Activated CD8-positive, alpha-beta T cell treated with anti-CD3 and anti-CD28 coated beads, Interleukin-2, amount 10 ng/mL, durations not matched to agents 7 days and 5 days (primary cell): ENCODE measurements at places on chromosomes 5 and 9. TPM values are rescaled to one million over a fixed set of nuclear protein-coding genes. Genes with fewer than 3 reads are reported as not detected.

IGIP gene
- 2.7 TPM for total RNA-seq

PCDHA11 gene
- total RNA-seq: not detected

NXNL2 gene
- not detected for total RNA-seq

NRARP gene
- total RNA-seq: 1.5 TPM

RETREG1 gene
- total RNA-seq: 47.1 TPM

CDH9 gene
- total RNA-seq: not detected

ARL14EPL gene
- total RNA-seq: not detected

UBE2QL1 gene
- not detected for total RNA-seq

NUP214 gene
- 63.5 TPM for total RNA-seq

CER1 gene
- not detected for total RNA-seq

DNA sequence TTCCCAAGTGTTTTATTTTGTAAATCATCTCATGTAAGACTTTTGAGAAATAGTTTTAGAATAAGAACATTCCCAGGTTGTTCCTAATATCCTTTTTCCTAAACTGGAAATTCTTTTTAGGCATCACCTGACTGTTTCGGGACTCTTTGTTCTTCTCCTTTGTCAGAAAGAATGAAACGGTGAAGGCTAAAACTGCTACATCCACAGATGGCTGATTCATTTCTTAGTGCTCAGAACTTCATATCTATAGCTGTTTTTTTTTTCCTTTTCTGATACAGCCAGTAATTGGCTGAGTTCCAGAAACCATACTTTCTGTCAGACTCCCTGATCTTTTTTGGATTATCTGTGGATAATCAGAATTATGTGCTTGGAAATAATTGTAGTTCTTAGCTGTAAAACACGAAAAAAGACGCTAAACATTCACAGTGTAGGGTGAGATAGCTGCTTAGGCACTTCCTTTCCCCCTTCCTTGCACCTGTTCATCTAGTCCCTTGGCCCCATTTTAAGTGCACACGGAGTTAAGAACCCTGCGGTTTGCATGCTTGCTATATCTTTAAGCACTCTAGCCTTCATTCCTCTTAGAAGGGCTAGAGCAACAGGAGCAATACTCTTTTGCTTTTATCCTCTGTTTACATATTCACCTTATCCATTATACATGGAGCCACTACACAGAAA lies 283.9 kb downstream of the PJA2 start:
- no peaks in the 10 kb centered on the region for H3K36me3 ChIP-seq
- no peaks in the 10 kb centered on the region for H3K27me3 ChIP-seq
- DNase-seq: no peak
- no peak overlapping the region for H3K27ac ChIP-seq

DNA sequence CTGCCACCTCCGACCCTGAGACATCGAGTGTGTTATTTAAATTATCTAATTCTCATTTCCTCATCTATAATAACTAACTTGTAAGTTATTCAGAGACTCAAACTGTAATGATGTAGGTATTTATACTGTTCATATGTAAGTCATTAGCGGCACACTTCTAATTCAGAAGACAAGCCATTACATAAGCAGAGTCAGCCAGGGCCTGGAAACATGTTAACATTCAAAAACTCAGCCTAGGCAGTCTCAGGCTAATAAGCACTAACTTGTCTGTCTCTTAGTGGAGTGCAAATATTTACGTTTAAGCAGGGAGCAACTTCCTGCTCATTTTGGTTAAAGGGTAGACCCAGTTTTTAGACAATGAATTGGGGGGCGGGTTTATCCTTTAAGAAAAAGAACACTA lies 598.4 kb downstream of the ACTL7B start:
- no peak for DNase-seq
- no peak overlapping the region for H3K4me3 ChIP-seq
- H3K27ac ChIP-seq: no peak overlapping the region
- no peaks in the 10 kb centered on the region for H3K4me1 ChIP-seq
- H3K27me3 ChIP-seq: no peaks in the 10 kb centered on the region
- H3K36me3 ChIP-seq: no peaks in the 10 kb centered on the region

GRCh38 chr9:37455884-37456647 lies 9.2 kb downstream of the ZBTB5 start:
- H3K36me3 ChIP-seq: peaks cover 15% of the 10 kb centered on the region
- no peaks in the 10 kb centered on the region for H3K27me3 ChIP-seq
- no peak overlapping the region for H3K27ac ChIP-seq
- H3K4me3 ChIP-seq: no peak overlapping the region

DNA sequence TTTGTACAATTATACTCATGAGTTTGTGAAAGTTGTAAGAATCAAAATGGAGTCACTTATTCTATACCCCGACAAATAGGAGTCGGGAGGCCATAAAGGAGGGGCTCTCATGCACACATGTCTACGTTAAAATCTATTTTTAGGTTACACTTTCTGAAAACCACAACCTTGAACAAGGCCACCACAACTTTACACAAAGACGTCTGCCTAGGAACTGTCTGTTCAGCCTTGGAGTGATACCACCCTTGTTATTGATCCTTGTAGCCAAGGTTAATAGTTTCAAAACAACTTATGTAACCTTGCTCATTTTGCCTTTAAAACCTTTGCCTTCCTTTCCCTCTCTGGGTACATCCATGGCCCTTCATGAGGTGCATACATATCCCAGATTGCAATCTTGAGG lies 4.1 kb upstream of the NDFIP1 start:
- H3K36me3 ChIP-seq: peaks cover 12% of the 10 kb centered on the region
- H3K4me1 ChIP-seq: peaks cover 51% of the 10 kb centered on the region
- no peaks in the 10 kb centered on the region for H3K27me3 ChIP-seq

GRCh38 chr5:124806373-124807077 lies 60.1 kb upstream of the ZNF608 start:
- no peaks in the 10 kb centered on the region for H3K27me3 ChIP-seq
- no peak for DNase-seq
- H3K4me3 ChIP-seq: no peak overlapping the region
- H3K4me1 ChIP-seq: no peaks in the 10 kb centered on the region
- no peaks in the 10 kb centered on the region for H3K36me3 ChIP-seq
- H3K27ac ChIP-seq: no peak overlapping the region

- DNase-seq: no peak
- H3K36me3 ChIP-seq: no peaks in the 10 kb centered on the region
Measured at GRCh38 chr5:61306531-61307131, 25.4 kb upstream of the ZSWIM6 start.

DNA sequence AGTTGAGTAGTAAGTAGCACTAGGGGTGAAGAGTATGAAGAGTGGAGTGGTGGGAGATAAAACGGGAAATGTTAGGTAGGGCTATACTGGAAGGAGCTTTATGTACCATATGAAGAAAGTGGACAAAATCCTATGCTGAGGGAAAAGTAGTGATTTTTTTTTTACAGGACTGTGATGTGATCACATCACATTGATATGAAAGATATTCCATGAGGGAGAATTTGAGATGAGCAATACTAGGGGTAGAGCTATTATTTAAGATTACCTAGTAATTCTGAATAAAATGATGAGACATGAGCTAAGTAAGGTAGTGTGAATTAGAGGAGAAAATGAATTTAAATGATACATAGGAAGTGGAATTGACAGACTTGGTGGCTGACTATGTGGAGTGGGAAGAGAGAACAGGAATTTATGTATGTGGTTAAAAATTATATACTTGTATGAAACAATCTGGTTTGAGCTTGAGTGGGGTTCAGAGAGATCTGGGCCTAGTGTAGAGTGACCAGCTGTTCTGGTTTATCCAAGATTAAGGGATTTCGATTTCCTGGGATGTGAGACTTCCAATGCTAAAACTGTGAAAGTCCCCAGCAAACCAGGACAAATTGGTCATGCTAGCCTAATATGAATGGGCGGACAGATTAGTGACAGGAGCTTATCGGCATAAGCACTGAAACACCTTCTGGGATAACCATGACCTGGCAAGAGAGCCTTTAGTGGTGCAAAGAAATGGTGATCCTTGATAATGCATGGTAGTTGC lies 29.3 kb upstream of the STOM start:
- no peak for DNase-seq
- peaks cover 19% of the 10 kb centered on the region for H3K27me3 ChIP-seq
- H3K4me3 ChIP-seq: no peak overlapping the region
- no peak overlapping the region for H3K27ac ChIP-seq
- peaks cover 7% of the 10 kb centered on the region for H3K36me3 ChIP-seq

DNA sequence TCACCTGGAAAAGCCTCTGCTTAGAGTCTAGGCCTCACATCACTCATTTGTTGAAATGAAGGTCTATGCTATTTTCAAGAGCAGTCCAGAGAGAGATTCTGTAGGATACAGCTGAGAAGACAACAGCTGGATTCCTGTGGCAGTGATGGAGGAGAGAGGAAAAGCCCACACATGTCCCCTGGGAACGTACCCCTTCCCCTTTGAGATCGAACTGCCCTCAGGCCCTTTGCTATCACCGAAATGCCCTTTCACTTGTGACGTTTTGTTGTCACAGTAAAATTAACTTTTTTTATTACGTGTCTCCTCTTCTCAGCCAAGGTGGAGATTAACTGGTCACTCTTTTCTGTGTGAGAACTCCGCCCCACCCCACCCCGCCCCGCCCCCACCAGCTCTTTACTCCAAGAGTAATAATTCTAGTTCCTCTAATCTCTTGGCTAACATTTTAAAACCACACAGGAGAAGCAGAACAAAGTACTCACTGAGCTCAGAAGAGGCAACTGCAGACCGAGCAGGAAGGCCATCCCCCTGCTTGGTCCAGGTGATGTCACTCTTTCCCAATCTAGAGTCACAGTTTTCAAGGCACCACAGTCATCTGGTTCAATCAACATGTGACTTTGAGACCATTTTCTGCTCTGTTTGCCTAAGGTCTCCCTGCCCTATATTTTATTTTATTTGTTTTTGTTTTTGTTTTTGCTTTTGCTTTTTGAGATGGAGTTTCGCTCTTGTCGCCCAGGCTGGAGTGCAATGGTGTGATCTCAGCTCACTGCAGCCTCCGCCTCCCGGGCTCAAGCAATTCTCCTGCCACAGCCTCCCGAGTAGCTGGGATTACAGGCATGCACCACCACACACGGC lies 105.6 kb downstream of the SUSD1 start:
- no peak overlapping the region for H3K4me3 ChIP-seq
- peaks cover 27% of the 10 kb centered on the region for H3K4me1 ChIP-seq
- H3K36me3 ChIP-seq: peaks cover 27% of the 10 kb centered on the region
- peak overlapping the region; percentile 11 for H3K27ac ChIP-seq
- no peak for DNase-seq

- no peak for DNase-seq
- H3K27ac ChIP-seq: no peak overlapping the region
- peaks cover 78% of the 10 kb centered on the region for H3K27me3 ChIP-seq
- peaks cover 21% of the 10 kb centered on the region for H3K4me1 ChIP-seq
Measured at GRCh38 chr5:38453921-38454320, 102.5 kb downstream of the LIFR start.

- no peak for DNase-seq
- H3K4me3 ChIP-seq: no peak overlapping the region
- H3K27me3 ChIP-seq: no peaks in the 10 kb centered on the region
- no peaks in the 10 kb centered on the region for H3K36me3 ChIP-seq
- H3K27ac ChIP-seq: no peak overlapping the region
Measured at GRCh38 chr5:9047932-9048331, 497.9 kb downstream of the SEMA5A start.

DNA sequence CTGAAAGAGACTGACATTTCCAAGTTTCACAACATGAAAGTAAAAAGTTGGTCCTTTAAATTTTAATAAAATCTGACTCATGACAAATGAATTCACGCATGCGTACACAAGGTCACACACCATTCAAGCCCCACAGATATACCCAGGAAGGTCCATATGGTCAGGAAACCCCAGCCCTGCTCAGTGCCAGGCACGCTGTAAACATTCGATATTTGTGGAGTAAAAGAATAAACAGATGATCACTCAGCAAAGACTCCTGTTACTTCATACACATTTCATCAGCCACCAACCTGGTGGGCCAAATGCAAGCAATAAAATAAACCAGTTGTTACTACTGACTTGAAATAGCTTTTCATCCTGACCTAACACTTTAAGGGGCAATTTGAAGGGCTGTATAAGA lies 158.0 kb upstream of the RETREG1 start:
- no peak overlapping the region for H3K27ac ChIP-seq
- H3K4me1 ChIP-seq: no peaks in the 10 kb centered on the region
- no peak overlapping the region for H3K4me3 ChIP-seq

DNA sequence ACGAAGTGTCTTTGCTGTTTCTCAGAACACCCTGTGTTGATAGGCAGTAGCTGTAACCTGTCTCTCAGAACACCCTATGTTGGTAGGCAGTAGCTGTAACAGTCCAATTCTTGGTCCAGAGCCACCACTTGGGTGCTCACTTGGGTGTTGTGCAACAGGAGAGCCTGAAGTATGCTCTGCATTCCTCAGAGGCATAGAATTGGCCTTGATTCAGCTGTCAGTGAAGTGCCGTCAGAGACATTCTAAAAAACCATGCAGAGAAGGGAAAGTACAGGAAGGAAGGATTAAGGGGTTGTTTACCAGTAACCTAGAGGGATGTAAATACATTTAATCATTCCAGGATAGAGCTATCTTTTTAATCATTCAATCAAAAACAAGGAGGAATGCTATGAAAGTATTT lies 231.2 kb downstream of the ARRDC3 start:
- DNase-seq: no peak
- H3K27me3 ChIP-seq: peaks cover 2% of the 10 kb centered on the region
- peaks cover 8% of the 10 kb centered on the region for H3K36me3 ChIP-seq
- no peak overlapping the region for H3K4me3 ChIP-seq
- no peak overlapping the region for H3K27ac ChIP-seq

- H3K4me1 ChIP-seq: peaks cover 22% of the 10 kb centered on the region
- peak overlapping the region; percentile 42 for H3K27ac ChIP-seq
Measured at GRCh38 chr9:109411069-109411761, 86.9 kb downstream of the PTPN3 start.

DNA sequence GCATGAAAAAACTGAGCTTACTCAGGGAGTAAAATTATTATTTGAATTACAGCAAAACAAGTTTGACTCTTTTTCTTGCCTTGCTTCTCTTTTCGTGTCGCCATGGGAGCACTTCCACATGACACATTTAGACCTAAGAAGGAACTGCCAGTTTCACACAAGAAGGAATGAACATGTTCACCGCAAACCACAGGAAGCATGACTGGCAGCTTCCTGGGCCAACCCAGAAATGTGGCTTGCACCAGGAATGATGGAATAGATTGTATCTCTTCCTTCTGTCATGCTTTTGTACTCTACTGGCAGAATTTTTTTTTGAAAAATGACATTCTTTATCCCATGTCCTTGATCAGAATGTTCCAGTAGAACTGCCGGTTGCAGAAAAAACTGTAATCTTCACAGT lies 32.9 kb upstream of the MAN2A1 start:
- no peak overlapping the region for H3K27ac ChIP-seq
- peaks cover 15% of the 10 kb centered on the region for H3K4me1 ChIP-seq
- no peak overlapping the region for H3K4me3 ChIP-seq
- no peaks in the 10 kb centered on the region for H3K36me3 ChIP-seq
- peak; percentile 58 for DNase-seq
- H3K27me3 ChIP-seq: peaks cover 10% of the 10 kb centered on the region

GRCh38 chr5:14263113-14263512 lies 120.0 kb downstream of the TRIO start:
- no peak overlapping the region for H3K4me3 ChIP-seq
- H3K27ac ChIP-seq: no peak overlapping the region
- DNase-seq: no peak
- H3K36me3 ChIP-seq: no peaks in the 10 kb centered on the region
- H3K27me3 ChIP-seq: peaks cover 31% of the 10 kb centered on the region
- peaks cover 6% of the 10 kb centered on the region for H3K4me1 ChIP-seq

GRCh38 chr5:142664636-142665035 lies 21.3 kb downstream of the FGF1 start:
- no peaks in the 10 kb centered on the region for H3K36me3 ChIP-seq
- peaks cover 3% of the 10 kb centered on the region for H3K27me3 ChIP-seq
- H3K27ac ChIP-seq: no peak overlapping the region
- no peak for DNase-seq

- peak overlapping the region; percentile 79 for H3K4me3 ChIP-seq
- peaks cover 11% of the 10 kb centered on the region for H3K36me3 ChIP-seq
- peaks cover 2% of the 10 kb centered on the region for H3K27me3 ChIP-seq
Measured at GRCh38 chr5:34007201-34007620, 639 bp downstream of the AMACR start.
